ENCODE measurements at places on chromosomes 5 and 9.

DNA sequence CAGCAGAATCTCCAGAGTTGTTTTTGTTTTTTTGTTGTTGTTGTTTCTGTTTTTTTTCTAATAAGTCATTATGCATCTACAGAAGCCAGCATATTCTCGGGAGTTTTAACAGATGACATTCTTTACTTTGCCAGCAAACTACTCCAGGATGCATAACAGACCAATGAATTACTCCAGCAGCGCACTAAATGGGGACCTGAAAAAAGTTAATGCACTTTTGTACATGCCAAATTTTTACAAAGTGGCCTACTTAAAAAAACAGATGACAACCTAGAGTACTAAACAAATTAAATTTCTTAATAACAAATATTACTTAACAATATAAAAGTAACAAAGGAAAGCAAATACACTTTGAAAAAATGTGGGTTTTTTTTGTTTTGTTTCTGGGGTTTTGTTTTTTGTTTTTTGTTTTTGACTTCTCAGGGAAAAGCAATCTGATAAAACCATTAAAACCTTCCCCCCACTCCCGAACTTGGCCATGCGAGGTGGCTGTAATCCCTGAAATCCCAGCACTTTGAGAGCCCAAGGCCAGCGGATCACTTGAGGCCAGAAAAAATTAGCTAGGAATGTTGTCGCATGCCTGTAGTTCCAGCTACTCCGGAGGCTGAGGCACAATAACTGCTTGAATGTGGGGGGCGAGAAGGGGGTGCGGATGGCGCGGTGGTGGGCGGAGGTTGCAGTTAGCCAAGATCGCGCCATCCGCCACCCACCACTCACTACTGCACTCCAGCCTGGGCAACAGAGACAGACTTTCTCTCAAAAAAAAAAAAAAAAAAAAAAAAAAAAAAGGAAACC lies 352.4 kb downstream of the CETN3 start:
- no peak for DNase-seq

- no peak for DNase-seq
Observed at GRCh38 chr9:98409719-98410118, 154.3 kb upstream of the TBC1D2 start.

GRCh38 chr9:462606-463005 lies 247.9 kb downstream of the DOCK8 start:
- no peak for DNase-seq

- no peak for DNase-seq
Observed at GRCh38 chr5:150542933-150543445, 35.1 kb downstream of the NDST1 start.

DNA sequence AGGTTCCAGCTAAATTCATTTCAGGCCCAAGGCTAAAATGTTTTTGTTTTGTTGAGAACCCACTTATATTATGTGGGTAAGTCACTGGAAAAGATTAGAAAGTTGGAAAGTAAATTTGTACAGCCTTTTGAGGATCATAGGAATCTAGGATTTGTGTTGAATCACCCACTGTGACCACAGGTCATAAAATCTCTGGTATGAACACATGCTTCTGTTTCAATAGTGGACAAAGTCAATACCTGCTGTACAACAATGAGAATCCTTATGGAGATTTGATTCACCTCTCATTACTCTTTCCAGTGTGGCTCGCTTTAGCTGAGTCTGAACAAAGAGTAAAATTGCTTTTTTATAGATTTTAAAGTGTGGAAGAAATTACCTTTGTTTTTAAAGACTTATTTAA lies 369.5 kb downstream of the TMEM167A start:
- no peak for DNase-seq

DNA sequence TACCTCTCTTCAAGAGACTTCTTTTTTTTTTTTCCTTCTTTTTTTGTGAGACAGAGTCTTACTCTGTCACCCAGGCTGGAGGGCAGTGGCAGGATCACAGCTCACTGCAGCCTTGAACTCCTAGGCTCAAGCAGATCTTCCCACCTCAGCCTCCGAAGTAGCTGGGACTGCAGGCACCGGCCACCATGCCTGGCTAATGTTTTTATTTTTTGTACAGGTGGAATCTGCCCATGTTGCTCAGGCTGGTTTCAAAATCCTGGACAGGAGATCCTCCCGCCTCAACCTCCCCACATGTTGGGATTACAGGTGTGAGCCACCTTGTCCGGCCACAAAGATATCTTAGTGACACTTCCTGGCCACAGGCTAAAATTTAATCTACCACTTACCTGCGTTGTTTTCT lies 42.9 kb upstream of the F2RL1 start:
- DNase-seq: no peak

DNA sequence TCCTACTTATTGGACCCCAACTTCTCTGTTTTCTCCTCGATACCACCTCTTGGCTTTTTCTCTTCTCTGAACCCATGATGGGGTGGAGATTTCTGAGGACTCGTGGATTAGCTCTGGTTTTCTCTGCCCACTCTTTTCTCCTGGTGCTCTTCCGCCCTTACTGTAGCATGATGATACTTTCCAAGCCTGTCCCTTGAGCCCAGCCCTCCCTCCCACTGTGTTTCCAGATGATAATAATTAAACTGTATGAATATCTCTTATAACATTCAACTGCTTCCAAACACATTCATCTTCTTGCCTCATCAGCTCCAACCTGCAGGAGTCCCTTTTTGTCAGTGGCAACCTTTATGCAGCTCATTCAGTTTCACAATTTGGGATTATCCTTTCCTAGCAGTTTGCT lies 494.2 kb upstream of the KLF4 start:
- DNase-seq: no peak

GRCh38 chr5:103446813-103447212 lies 115.8 kb downstream of the NUDT12 start:
- DNase-seq: no peak

DNA sequence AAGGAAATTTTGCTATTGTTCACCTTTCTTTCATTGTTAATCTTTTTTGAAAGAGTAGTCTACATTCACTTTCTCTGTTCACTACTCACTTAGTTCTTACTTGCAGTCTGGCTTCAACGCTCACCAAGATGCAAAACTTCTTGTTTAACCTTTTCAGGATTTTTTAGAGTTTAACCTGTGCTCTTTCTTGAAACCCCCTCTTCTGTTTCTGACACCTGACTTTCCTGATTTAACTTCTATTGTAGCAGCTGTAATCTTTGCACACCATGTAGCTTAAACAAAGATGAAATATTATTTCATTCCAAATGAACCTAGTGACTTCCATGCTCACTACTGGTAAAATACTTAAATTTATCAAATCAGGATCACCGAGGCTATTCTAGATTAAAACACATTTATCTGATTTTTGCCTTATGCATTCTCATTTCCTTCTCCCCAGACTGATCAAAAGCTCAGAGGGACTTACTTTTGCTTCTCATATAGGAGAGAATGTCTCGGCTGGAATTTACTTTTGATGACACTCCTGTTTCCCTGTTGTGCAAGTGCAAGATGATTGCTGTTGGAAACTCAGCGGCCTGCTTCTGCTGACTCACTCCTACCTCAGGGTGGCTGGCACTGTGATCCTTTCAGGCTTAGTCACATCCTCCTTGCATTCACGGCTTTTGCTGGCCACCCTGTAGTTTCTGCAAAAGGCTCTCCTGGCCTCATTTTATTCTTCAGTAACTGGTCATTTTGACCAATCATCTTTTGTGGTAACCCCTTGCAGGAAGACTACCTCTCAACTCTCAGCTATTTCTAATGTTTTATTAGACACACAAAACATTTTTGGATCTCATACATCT lies 109.3 kb upstream of the IFNE start:
- no peak for DNase-seq

- DNase-seq: no peak
Observed at GRCh38 chr5:77937015-77937908, 161.1 kb upstream of the TBCA start.

- no peak for DNase-seq
Observed at GRCh38 chr9:136100700-136101614, 5.9 kb upstream of the NACC2 start.

- no peak for DNase-seq
Observed at GRCh38 chr5:109247986-109248385, 161.8 kb downstream of the PJA2 start.

- no peak for DNase-seq
Observed at GRCh38 chr5:89320421-89321277, 437.7 kb upstream of the MEF2C start.

DNA sequence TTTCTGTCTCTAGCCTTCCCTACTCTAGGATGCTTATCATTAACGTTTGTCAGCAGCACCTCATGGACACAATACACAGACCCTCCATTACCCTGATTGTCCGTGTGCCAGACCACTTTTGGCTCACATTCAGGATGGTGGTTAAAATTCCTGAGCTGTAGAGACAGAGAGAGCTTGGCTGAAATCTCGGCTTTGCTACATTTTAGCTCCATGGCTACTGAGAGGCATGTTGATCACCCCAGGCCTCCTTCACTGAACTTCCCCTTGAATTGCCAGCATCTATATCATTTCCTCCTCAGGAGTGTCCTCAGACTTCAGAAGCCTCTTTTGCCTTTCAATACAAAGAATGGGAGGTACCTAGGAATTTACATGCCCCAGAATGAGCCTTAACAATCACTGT lies 104.7 kb upstream of the ISL1 start:
- no peak for DNase-seq

- no peak for DNase-seq
Observed at GRCh38 chr5:33788922-33789566, 102.7 kb downstream of the ADAMTS12 start.
